ENCODE measurements at places on chromosomes 5 and 9.
A peak's percentile ranks its signal among the peaks of the same experiment; 100 is the strongest.

DNA sequence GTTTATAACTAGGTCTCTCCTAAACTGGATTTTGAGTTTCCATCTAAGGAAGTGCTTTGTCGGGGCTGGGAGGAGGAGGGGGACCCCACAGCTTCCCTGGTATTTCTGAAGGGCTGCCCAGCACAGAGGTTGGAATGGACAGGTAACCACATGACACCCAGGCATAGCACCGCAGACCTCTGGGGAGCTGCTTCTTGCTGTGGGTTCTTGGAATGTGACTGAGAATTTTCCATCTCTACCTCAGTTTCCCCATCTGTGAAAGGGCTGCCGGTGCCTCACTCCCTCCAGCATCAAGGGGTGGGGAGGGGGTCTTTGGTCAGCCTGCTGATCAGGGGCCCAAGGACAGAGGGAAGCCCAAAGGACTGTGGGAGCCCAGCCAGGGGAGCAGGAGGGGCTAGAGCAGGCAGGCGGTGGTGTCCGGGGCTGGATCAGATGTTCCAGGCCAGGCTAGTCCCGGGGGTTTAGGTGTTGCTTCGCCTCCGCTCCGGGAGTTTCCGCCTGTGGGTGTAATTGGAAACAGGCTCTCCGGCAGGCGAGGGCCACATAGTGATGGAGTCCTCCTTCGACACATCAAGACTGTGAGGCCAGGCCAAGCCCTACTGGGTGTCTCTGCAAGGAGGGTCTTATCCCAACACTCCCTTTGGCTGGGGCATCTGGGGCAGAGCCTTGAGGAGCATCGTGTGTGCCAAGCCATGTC, 3.3 kb downstream of the OLFML2A start:
- DNase-seq = no peak

DNA sequence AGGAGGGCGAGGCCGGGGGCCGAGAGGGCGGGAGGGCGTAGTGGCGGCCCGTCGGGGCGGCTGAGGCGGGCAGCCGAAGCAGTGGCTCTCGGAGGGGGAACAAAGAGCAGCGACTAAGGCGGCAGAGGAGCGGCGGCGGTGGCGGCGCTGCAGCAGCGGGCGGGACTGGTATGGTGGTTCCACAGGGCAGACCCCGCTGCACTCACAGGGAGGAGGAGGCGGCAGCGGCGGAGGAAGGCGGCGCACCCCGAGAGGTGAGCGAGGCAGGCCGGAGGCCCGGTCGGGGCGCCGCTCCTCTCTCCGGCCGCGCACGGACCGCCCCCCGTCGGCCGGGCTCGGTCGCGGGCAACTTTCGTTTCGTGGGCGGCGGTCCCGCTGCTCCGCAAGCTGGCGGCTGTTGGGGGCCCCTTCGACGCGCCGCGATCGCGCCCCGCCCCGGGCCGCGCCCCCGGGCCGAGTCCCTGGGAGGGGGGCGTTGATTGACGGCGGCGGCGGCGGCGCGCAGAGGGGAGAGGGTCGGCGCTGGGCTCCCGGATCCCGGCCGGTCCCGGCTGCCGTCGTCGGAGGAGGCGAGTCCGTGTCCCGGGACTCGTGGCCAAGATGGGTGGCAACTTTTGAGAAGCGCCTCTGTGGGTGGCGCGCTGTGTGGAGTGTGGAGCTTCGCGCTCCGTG, 467 bp downstream of the CNOT6 start:
- DNase-seq = peak; percentile 65

DNA sequence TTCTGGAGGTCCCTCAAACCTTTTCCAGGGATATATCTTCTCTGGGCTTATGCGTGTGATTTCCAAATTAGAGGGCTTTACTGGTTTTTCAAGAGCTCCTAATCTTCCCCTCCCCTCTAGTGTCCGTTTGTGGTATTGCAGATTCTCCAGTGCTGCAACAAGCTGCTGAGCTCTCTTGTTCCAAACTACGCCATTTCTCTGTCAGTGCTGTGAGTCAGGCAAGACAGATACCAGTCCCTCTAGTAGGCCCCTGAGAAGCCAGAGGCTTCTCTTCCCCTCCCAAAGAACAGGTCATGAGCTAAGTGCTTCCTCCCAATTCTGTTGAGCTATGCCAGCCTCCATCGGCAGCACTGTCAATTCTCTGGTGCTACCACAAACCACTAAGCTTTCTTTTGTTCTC, 149.5 kb downstream of the FANCC start:
- peak; percentile 24 for DNase-seq

DNA sequence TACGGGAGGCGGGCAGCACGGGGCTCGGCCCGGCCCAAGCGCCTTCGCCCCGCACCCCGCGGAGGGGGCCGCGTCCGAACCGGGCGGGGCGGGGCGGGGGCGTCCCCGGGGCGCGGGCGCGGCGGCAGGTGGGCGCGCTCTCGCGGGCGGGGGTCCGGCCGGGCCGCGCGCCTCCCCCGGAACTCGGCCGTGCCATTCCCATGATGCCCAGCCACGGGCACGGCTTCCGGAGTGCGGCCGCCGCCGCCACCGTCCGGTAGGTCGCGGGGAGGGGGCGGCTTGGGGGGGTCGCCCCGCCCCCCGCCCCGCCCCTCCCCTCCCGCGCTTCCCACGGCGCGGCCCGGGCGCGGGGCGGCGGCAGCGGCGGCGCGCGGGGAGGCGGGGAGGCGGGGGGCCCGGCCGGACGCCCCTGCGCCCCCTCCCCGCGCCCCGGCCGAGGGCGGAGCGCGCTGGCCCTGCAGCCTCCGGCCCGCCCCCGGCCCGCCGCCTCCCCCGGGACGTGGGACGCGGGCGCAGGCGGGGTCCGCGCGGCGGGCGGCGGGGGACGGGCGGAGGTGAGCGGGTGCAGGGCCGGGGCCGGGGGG, at the start of gene PPP1R26:
TSS of gene PPP1R26 (plus strand) at position 314 of the 584 bp plus-strand sequence. CDS start 4,729 bp downstream, outside the sequence.
- DNase-seq = no peak

DNA sequence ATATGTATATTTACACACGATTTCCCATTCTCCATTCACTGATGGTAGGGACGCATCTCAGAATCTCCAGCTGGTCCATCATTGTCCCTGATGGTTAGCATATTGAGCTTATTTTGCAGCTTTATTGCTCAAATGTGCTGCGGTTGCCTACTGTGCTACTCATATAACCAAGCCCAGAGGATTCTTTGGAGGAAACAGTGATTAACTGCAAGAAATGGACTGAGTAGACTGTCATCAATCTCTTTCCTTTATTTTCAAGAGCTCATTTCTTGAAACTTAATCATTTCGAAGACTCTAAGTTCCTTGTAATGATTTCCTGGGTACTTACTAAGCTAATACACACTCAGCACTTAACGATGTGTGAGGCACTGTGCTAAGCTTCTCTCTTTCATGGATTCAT, 119.0 kb downstream of the MAT2B start:
- DNase-seq = no peak

- no peak for DNase-seq
Observed at GRCh38 chr5:31730139-31730538, 91.2 kb downstream of the PDZD2 start.

- DNase-seq = no peak
Observed at GRCh38 chr9:76810377-76810957, 46.2 kb downstream of the PCA3 start.

- DNase-seq = no peak
Observed at GRCh38 chr9:131649646-131650045, 90.2 kb downstream of the RAPGEF1 start.

- DNase-seq = no peak
Observed at GRCh38 chr9:10613419-10613818, 617 bp upstream of the PTPRD start.

- DNase-seq = no peak
Observed at GRCh38 chr5:52950686-52951085, 38.5 kb upstream of the ITGA2 start.

- DNase-seq = no peak
Observed at GRCh38 chr5:149887622-149888183, 56.9 kb downstream of the PDE6A start.

- no peak for DNase-seq
Observed at GRCh38 chr5:174306345-174307030, 261.0 kb downstream of the NSG2 start.

DNA sequence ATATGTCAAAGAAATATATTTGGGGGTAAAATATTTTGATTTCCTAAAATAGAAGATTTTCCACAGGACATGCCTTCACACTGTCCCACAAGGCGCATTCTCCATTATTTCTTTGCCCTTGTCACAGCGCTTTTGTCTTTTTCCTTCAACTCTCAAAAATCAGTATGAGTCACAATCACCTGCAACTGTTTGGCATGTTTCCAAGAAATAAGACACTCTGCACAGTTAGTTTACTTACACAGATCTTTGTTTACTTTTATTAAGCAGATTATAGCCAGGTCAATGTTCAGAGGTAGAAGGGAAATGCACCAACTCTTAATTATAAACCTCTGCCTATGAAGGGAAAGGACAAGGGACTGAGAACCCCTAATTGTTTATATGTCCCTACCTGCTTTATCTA, 9.5 kb downstream of the CEMIP2 start:
- no peak for DNase-seq

GRCh38 chr5:75818661-75819060, 101.4 kb upstream of the POC5 start:
- DNase-seq = no peak

DNA sequence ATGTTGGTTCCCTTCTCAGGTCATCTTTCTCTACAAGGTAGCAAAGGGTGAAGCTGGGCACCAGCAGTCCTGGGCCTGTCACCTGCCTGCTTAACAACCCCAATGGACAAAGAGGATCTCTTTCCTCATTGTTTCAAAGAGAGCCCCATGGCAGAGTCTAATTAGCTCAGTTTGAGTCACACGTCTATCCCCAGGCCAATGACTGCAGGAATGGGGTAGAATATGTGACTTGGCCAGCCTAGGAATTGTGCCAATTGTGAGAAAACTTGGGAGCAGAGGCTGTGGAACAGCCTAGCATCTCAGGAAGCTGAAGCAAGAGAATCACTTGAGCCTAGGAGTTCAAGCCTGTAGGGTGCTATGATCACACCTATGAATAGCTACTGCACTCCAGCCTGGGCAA, 3.6 kb upstream of the RAPGEF1 start:
- no peak for DNase-seq

DNA sequence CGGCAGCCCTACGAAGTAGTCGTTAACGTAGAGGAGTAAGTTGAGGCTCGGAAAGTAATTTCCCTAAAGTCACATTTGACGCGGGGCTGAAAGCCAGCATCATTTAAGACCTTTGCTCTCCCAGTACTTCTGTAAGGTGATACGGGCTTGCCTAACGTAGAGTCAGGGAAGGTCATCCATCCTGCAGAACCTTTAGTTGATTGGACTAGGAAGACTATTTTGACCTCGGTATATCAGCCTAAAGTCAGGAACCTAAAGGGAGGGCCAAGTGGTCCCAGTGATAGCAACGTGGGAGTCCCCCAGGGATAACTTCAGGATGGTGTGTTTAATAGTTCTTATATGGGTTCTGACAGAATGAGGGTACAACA, 657 bp downstream of the NUP214 start:
- DNase-seq = no peak

- DNase-seq = no peak
Observed at GRCh38 chr5:80193401-80193800, 62.4 kb downstream of the SERINC5 start.
